Activated T-helper 1 cell treated with anti-CD3 and anti-CD28 coated beads, Interleukin-2, amount 50 U/mL, for 16 hours (primary cell): ENCODE measurements at places on chromosomes 1 and 21.

DNA sequence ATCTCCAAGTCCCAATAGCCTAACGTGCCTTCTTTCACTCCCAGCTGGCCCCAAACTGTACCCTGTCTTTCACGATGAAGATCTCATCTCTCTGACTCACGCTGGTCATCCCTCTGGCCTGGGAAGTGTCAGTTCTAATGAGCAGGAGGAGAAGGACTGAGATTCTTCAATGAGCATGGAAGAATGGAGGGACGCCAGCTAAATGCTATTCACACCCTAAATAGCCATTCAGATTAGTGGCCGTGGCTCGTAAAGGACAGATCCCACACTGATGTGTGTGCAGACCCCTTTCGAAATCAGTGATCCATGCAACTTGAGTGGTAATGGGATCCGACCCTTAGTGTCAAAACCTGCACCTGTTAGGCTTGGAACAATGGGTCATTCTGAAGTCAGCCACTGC lies 75.9 kb upstream of the SMYD2 start:
- no peak for DNase-seq

DNA sequence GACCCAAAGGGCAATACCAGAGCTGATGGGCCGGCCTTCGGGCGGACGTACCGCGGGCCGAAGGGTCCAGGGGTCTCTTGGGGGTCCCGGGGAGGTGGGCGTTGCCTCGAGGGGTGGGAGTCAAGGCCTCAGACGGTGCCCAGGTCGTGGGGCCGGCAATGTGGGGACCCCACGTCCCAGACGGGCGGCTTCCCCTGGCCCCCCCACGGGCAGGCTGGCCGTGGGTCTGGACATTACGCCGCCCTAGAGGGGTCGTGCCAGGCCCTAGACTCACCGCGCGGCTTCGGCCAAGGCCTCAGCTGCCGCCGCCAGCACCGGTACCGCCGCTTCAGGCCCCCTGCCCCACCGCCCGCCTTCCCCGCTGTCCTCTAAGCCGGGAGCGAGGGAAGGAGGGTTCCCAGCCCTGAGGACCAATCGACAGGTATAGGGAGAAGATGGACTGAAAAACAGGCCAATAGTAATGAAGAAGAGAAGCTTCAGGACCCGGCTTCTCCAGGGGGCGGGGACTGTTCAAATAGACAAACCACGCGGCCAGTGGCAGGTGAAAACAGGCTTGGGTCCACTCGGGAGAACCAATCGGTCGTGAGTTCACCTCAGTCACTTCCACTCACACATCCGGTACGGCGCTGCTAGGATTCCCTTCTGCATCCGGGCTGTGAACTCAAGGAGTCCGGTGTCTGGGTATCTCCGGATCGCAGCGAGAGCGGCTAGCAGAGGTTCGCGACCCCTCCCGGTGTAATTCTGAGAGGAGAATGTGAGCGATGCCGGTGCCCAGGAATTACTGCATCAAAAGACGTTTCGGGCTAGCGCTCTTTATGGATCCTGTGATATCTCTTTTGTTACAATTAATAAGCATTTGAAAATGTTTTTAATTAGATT lies at the start of gene MTOR:
Gene MTOR, minus strand, starts transcription at position 381 of the 879 bp plus-strand sequence. CDS start 3,142 bp downstream, outside the sequence.
- DNase-seq = peak; percentile 94

DNA sequence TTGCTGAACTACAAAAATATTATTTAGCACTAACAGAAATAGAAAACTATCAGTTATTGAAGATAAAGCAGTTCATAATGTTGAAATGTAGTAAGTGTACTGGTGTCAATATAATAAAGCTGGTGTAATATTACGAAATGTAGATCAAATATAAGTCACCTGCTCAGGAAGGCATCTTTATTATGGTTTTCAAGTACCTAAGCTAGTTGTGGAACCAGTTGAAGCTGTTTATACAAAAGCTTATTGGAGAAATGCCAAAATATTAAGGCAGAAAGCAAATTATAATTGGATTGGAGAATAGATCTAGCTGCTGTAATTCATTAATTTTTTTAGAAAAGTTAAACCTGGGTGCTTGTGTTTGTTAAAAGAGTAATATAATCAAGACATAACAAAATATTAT lies 6.2 kb upstream of the MARK1 start:
- no peak for DNase-seq

- DNase-seq = no peak
Observed at GRCh38 chr1:30738040-30738714, 14.8 kb upstream of the MATN1 start.

GRCh38 chr21:46173573-46173972 lies 10.7 kb downstream of the SPATC1L start:
- DNase-seq = no peak

- DNase-seq = no peak
Observed at GRCh38 chr1:213171711-213172110, 120.7 kb downstream of the RPS6KC1 start.

GRCh38 chr1:231763456-231763855 lies 136.9 kb downstream of the DISC1 start:
- no peak for DNase-seq

DNA sequence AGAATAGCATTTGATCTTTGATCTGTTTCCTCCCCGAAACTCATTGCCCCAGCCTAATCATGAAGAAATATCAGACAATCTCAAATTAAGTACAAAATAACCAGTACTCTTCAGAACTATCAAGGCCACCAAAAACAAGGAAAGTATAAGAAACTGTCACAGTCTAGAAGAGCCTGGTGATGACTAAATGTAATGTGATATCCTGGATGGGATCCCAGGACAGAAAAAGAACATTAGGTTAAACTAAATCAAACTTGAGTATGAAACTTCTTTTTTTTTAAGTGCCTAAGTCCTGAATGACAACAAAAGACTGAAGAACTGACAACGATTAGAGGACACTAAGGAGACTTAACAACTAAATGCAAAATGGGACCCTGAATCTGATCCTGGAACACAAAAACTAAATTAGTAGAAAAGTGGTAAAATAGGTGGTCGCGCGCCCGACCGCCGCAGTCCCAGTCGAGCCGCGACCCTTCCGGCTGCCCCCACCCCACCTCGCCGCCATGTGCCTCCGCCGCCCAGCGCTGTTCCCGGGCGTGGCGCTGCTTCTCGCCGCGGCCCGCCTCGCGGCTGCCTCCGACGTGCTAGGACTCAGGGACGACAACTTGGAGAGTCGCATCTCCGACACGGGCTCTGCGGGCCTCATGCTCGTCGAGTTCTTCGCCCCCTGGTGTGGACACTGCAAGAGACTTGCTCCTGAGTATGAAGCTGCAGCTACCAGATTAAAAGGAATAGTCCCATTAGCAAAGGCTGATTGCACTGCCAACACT lies 5.5 kb upstream of the PRKAB2 start:
- DNase-seq = no peak

DNA sequence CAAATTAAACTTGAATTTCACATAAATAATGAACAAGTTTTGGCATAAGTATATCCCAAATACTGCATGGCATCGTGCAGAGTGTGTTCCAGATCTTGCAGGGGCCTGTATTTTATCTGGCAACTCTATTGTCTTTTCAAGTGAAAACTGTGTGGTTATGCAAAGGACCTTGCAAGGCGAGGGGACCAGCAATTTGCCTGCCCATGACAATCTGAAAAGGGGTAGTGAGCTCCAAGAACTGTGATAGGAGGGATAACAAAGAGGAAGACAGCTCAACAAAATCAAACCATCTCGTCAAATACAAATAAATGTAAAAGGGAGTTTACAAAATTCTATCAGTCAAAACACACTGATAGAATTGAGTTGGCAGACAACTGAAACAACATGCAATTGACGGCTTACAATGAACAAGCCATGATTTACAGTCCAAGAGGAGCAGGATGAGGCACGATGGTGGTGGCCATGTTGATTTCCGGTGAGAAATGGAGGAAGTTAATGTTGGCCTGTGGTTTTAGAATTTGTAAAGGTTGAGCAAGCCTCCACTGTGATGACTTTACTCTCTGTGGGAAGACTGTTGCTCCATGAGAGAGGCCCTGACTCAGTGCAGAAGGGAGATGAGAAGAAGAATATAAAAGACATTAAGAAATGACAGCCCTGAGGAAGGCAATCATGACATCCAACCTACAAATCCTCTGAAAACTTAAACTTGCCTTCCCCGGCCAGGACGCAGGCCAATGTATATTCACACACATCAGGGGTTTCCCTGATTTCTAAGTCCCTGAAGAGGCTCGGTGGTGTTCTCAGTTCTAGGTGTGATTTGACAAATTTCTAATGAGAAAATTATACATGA lies 132.2 kb downstream of the ADSS2 start:
- DNase-seq = no peak

DNA sequence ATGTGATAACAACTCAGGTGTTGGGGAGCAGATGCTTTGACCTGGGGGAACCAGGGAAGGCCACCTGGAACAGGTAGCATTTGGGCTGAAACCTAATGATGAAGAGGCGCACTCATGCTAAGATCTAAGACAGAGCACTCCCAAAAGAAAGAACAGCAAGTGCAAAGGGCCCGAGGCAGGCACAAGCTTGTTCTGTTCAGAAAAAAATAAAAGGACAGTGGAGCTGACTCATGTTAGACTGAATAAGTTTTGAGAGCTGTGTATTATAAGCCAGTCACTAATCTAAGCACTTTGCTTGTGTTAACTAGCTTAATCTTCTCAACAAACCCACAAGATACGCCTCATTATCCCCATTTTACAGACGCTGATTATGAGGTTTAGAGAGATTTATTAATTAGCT lies 90.1 kb downstream of the MATN1 start:
- no peak for DNase-seq

DNA sequence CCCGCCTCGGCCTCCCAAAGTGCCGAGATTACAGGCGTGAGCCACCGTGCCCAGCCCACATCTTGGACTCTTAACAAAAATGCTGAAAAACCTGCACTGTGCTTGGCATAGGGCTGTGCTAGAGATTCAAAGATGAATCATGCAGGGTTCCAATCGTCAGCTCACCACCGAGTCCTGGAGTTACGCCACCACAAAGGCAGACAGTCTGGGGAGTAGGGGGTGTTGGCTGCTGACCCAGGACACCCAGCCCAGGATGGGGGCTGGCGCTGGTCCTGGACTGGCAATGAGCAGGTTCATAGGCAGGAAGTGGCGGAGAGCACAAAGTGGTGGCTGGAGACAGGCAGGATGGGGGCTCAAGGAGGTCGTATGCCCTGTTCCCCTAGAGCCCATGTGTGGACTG lies 16.0 kb downstream of the PSRC1 start:
- no peak for DNase-seq

DNA sequence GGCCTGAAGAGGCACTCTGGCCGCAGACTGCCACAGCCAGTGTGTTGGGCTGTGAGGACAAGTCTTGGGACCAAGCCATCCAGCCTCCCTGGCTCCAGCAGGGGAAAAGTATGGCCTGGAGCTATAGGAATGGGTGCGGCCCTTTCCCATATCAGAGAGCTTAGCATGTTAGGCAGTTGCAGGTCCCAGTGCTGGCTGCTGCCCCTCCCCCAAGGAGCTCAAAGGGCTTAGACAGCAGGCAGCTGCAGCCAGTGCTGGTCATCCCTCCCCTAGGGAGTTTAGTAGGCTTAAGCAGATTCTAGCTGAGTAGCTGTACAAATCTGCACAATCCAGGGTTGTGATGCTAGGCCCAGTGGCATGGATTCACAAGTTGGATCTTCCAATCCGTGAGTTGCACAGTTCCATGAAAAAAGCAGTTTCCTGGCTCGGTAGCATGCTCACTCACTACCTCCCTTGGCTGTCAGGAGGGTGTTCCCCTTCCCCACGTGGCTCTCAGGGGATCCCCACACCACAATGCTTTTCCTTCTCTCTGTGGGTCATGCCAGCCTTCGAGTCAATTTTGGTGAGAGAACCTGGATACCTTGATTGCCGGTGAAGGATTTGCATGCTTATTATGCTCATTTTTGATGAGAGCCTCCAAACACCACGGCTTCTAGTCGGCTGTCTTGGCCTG lies 1490.8 kb downstream of the BRINP3 start:
- DNase-seq = no peak

DNA sequence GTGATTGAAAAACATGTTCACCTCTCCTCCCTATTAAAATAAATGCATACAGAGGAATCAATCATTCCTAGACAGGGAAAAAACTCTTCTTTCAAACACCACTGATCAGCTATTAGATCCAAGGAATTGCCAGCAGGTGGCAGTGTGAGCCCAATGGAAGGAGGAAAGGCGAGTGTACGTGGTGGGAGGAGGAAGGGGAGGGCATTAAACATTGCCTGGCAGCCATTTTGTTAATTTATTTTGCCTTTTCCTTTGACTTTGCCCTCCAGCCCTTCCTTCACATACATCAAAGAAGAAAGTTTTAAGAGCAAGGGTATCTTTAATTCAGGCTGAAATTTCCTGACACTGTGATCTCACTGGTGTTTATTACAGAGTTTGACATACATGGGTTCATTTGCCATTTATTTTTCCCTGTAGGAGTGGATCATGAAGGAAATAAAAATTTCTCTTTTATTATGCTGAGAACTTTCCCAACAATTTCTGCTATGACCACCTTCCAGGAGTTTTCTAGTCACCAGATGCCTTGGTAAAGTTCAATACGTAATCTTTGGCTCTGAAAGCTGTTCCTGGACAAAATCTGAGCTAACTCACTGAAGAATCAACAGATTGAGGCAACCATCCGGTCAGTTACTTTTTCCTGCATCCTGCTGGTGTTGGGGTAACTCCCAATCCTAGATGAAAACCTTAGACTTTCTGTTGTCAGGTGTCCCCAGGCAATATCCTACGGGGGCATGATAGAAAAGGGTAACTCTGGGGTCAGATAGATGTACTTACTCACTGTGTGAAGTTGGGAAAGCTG lies 1.9 kb upstream of the GNAI3 start:
- peak; percentile 74 for DNase-seq

- DNase-seq = no peak
Observed at GRCh38 chr1:18069903-18070302, 37.7 kb upstream of the IGSF21 start.

DNA sequence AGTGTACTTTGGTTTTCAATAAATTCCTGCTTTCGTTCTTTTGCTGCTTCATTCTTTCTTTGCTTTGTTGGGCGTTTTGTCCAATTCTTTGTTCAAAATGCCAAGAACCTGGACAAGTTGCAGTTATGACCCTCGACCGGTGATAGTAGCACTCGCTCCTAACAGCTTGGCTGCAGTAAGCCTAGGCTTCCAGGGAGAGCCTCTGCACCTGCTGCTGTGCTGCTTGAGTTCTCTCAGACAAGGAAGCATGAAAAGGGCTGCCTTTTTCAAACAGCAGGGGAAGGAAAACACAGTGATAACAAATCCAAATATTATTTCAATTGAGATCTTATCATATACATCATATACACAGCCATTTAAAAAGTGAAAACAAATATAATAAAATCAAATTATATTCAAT lies 12.8 kb upstream of the RIPK4 start:
- DNase-seq = no peak

GRCh38 chr1:209860293-209860881 lies 32.6 kb downstream of the UTP25 start:
- DNase-seq = peak; percentile 44

- no peak for DNase-seq
Observed at GRCh38 chr1:109499081-109499480, 5.2 kb downstream of the CYB561D1 start.

- no peak for DNase-seq
Observed at GRCh38 chr1:53368314-53369033, 40.6 kb upstream of the LRP8 start.

- no peak for DNase-seq
Observed at GRCh38 chr1:161266836-161267235, 8.3 kb downstream of the PCP4L1 start.
